ENCODE measurements at places on chromosomes 6 and 20. TPM values are rescaled to one million over a fixed set of nuclear protein-coding genes. Genes with fewer than 3 reads are reported as not detected.

TRIM40 gene
- total RNA-seq = 10.7 TPM

TRIM15 gene
- 26.8 TPM for total RNA-seq

TMEM74B gene
- total RNA-seq = 2.0 TPM

RSPO3 gene
- 4.4 TPM for total RNA-seq

HCK gene
- 3.7 TPM for total RNA-seq

GPR6 gene
- not detected for total RNA-seq

ENPP4 gene
- 28.4 TPM for total RNA-seq

ELOVL5 gene
- 17.5 TPM for total RNA-seq

STMND1 gene
- total RNA-seq = 1.8 TPM

TBXT gene
- total RNA-seq = not detected

MACROD2 gene
- 3.2 TPM for total RNA-seq

EYA4 gene
- total RNA-seq = 0.05 TPM

DZANK1 gene
- 1.4 TPM for total RNA-seq

TNNC2 gene
- 3.8 TPM for total RNA-seq

KCNK16 gene
- total RNA-seq = not detected

KHDC1L gene
- total RNA-seq = not detected

ANKEF1 gene
- 4.8 TPM for total RNA-seq

GRCh38 chr20:19758133-19758500, at the start of gene RIN2:
TSS of gene RIN2 (plus strand) at chr20:19758258. CDS start at chr20:19889602, 131,344 bp downstream.
- DNase-seq = no peak

GRCh38 chr6:72246926-72247325, 360.6 kb downstream of the RIMS1 start:
- no peak for DNase-seq

GRCh38 chr6:10580570-10580969, 59.4 kb downstream of the GCNT2 start:
- no peak for DNase-seq

- DNase-seq = no peak
Measured at GRCh38 chr20:47338131-47338628, 18.3 kb downstream of the ZMYND8 start.

DNA sequence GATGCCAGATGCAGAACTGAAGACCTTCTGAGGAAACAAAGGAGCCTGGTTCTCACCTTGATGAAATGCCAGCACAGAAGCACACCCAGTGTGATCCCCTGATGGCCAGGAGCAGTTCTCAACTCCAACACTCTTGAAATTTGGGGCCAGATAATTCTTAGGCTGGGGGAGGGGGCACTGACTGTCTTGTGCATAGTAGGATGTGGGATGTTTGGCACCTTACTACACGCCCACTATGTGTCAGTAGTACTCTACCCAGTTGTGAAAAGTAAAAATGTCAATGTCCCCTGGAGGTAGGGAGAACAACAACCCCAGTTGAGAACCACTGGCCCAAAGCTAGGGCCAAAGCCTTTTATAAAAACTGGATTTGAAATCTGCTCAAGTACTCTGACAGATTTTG, 398.3 kb upstream of the ARID1B start:
- DNase-seq = no peak

GRCh38 chr20:4043796-4044195, 28.4 kb upstream of the RNF24 start:
- DNase-seq = no peak

DNA sequence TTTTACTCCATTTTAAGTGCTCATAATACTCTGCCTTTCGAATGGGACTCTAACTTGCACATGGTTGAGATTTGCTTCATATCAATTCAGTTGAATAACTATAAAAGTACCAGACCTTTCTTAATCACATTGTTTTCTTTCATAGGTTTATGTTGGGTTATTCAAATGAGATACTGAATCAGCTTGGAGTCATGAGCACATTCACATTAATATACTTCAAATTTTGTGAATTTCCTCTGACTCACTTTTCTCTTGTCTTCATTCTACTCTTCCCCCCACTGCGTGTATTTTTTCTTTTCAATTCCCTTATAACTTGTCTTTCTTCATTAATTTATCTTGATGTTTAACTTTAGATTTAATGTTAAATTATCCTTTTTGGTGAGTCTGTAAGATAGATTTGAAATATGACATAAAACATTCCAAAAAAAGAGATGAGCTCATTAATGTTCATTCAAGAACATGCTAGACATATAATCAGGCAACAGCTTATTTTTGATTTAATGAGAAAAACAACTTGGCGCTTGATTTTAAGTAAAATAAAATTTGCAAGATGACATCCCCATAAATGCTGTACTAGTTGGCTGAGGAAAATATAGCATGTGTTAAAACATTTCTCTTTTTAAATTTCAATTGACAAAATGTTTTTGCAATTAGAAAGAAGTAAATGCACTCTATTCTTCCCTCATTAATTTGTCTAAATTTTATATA, 736.0 kb downstream of the CD109 start:
- no peak for DNase-seq

GRCh38 chr6:144302701-144303372, 17.7 kb downstream of the UTRN start:
- DNase-seq = no peak

GRCh38 chr6:68695838-68696237, 60.8 kb downstream of the ADGRB3 start:
- no peak for DNase-seq

- DNase-seq = no peak
Measured at GRCh38 chr6:73823046-73823735, 127.2 kb downstream of the CD109 start.

DNA sequence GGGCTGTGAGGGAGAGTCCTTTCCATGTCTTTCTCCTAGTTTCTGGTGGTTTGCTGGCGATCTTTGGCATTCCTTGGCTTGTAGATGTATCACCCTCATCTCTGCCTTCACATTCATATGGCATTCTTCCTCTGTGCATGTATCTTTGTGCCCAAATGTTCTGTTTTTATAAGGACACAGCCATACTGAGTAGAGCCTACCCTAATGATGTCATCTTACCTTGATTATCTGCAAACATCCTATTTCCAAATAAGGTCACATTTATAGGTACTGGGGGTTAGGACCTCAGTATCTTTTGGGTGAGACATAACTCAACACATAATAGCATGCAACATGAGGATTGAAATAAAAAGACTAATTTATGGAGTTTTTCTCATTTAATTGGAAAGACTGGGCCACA, 5.5 kb downstream of the SH3BGRL2 start:
- DNase-seq = no peak

- DNase-seq = no peak
Measured at GRCh38 chr6:170131351-170131750, 159.5 kb downstream of the DLL1 start.

DNA sequence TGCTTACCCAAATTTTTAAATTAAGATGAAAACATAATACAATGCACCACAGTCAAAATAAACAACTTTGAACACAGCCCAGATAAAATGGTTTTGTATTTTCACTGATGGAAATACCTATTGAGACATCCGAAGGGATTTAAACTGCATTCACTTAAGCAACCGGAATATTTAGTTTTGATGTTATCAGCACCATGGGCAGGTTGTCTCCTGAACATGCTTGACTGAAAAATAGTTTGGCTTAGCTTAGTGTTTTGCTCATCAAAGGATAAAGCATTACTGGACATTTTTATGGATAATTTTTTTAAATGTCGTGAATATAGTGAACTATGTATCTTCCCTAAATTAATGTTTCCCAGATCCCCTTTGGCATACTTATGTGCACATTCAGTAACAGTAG, 177.5 kb downstream of the GJA1 start:
- no peak for DNase-seq

- DNase-seq = no peak
Measured at GRCh38 chr20:62476056-62476838, 452 bp upstream of the GATA5 start.

DNA sequence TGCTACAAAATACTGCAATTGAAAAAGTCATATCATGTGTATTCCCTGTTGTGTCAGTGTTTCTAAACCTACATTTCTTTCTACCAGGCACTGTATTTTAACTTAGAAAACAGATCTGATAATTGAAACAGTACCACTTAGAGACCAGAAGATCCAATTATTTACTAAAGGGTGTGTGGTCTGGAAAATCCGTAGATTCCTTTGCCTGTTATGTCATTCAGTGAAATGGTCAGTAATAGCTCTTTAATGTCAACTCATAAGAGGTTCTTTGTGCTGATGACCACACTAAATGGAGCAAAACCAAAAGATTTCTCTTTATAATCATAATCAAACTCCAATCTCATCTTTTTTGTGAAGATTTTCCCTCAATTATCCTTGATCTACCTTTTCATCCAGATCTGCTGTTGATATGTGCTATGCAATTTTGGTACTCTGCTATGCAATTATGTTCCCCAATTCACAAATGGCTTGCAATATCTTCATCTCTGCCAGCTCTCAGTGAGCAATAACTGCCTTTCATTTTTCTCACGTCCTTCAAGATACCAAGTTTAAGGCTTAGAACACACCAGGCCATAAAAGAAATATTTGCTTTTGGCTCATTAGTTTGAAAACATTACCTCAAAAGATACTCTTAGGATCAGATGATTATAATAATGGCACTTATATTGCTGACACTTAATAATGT, 165.5 kb downstream of the MOXD1 start:
- no peak for DNase-seq

GRCh38 chr20:41005361-41005729, 23.3 kb upstream of the TOP1 start:
- DNase-seq = peak; percentile 91

DNA sequence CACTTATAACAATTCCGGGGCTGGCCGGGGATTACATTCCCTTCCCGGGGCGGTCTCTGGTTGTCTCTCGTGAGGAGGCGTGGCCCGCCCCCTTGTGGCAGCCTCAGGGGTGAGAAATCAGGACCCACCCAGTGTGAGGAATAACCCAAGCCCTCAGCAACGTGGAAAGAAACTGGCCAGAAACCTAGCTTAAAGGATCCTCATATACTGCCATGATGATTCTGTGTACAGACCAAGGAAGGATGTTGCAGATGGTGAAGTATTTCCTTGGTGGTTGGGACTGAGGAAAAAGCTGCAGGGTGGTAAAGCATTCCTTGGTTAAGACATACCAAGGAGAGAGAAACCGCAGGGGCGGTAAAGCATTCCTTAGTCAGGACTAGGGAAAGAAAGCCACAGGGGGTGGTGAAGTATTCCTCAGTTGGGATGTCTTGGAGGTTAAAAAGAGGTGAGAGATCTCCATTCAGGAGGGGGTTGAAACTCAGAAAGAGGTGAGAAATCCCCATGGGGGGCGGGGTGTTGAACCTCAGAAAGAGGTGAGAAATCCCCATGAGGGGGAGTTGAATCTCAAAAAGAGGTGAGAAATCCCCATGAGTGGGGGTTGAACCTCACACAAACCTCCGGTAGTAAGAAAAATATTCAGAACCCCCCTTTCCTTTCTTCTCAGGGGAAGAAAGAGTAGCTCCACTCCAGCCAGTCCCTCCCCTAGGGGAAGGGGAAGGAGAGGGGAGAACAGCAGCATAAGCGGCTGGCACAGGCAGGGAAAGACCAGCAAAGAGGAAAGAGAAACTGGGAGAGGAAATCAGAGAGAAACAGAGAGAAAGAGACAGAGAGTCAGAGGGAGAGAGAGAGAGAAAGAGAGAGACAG, 238.1 kb downstream of the RNGTT start:
- DNase-seq = no peak

DNA sequence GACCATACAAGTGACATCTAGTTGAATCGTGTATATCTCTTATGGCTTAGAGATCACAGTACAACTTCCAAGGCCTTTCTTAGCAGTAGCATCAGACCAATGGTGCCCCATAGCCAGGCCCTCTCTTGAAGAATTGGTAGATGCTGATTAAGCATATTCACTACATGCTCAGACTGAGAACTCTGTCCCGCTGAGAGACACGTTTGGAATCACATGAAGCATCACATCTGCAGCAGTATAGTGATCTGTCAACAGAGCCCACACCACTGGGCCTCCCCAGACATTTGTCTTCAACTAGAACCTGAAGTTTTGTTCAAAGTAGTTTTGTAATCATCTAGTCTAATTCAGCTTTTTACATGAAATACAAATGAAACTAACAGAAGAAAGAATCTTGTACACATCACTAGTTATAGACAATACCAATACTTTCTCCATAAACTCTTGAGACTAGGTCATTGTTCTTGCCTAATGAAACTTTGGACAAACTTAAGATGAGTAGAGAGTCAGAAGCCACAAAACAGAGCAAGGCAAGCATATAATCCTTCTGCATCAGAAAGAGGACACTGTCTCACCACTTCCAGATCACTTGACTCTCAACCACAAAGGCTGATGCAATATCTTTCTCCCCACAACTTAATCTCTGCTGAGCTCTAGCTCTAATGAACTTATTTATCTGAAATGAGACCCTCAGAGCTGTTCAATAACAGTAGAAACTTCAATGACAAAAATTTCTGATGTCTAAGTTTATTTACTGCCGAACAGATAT, 182.7 kb downstream of the TBX18 start:
- DNase-seq = no peak

DNA sequence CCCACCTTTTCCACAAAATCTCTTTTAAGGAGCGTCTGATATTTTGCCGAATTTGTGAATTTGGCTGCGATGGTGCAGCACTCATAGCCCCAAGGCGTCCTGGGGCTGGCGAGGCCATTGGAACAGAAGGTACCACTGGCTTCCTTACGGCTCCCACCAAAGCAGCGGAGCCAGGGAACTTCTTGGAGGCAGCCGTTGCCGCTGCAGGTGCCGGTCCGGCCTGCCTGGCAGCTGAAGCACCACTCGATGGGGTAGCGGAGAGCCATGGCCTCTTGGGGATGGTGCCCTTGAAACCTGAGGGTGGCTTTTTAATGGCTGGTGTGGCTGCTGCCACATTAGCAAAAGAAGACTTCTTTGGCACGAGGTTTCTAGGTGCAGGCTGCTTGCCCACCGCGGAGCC, 29.8 kb downstream of the DIDO1 start:
- DNase-seq = no peak

GRCh38 chr6:44576132-44576631, 188.7 kb downstream of the CDC5L start:
- peak; percentile 4 for DNase-seq

DNA sequence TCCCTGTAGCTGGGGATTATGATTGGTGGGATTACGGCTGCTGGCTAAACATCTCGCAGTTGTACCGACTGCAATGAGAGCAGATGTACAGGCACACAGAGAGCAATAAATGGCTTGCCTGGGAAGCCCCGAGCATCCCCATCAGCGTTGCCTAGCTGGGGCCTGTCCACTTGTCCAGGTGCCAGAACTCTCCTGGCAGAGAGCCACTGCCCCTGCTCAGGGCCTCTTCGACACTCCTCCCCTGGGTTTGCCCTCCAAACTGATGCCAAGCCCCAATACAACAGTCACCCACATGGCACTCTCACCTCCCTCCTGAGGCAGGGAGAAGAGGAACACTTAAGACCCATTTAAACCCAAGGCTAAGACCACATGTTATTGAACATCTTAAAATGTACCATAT, 715.1 kb downstream of the PTPRT start:
- DNase-seq = no peak

GRCh38 chr6:129849456-129849855, 11.7 kb downstream of the TMEM244 start:
- no peak for DNase-seq

- DNase-seq = no peak
Measured at GRCh38 chr20:10577648-10578047, 96.2 kb downstream of the JAG1 start.

All from colonic mucosa (tissue), 4 donors.